Fibroblast of villous mesenchyme (primary cell): ENCODE measurements at places on chromosomes 5 and 9.
A peak's percentile ranks its signal among the peaks of the same experiment; 100 is the strongest.

DNA sequence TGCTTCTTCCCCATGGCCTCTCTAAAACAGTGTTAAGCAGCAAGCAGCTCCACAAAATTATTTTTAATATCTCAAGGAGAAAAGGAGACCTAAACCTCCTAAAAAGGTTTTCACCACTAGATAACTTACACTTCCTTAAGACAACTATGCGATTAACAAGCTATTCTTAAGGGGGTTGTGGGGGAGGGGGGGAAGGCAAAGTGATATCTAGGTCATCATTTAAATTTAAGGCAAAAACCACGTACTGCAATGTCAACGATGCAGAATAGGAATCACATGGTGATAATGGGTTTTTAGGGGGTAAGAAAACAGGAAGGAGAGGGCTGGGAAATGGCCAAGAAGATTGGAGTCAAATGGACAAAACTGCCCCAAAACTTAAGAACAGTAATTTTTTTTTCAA lies 32.6 kb downstream of the CSNK1A1 start:
- no peak for DNase-seq

GRCh38 chr5:20360263-20360662 lies 372.3 kb upstream of the CDH18 start:
- DNase-seq: no peak

GRCh38 chr5:60143942-60144549 lies 250.5 kb upstream of the PDE4D start:
- DNase-seq: no peak

DNA sequence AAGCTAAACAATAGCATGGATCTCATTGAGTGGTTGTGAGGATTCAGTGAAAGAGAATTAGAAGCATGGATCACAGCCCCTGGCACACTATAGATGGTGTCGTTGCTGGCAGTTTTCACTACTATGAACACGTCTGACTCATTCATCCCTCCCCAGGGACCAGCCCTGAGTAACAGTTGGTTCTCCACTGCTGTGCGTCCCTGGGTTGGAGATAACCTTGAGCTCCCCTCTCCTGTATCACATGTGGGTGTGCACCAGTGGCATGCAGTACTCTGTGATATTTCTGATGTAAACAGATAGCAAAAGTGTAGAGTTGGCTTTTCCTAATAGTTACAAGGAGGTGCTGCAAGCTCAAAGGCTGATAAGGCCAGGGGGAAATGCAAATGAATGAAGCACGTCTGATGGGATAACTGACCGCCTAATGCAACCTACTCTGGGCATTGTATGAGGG lies 8.8 kb upstream of the LCP2 start:
- peak; percentile 10 for DNase-seq

DNA sequence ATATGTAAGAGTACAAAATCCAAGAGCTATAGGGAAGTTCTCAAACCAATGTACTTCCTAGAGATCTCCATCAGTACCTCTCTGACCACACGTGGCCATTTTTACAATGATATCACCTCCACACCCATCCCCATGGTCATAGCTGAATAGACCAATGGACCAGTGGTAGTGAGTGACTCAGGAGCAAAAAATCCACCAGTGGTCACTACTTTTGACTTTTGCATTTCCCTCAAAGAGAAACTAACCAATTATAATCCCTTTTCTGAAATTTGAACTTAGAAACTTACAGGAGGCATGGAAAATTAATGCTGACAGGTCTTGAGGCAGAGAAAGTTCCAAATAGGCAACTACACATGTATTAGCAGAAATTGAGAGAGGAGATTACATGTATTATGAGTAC lies 238.4 kb downstream of the TRPM3 start:
- DNase-seq: no peak

- DNase-seq: no peak
Observed at GRCh38 chr5:143682929-143683386, 129.0 kb upstream of the HMHB1 start.

DNA sequence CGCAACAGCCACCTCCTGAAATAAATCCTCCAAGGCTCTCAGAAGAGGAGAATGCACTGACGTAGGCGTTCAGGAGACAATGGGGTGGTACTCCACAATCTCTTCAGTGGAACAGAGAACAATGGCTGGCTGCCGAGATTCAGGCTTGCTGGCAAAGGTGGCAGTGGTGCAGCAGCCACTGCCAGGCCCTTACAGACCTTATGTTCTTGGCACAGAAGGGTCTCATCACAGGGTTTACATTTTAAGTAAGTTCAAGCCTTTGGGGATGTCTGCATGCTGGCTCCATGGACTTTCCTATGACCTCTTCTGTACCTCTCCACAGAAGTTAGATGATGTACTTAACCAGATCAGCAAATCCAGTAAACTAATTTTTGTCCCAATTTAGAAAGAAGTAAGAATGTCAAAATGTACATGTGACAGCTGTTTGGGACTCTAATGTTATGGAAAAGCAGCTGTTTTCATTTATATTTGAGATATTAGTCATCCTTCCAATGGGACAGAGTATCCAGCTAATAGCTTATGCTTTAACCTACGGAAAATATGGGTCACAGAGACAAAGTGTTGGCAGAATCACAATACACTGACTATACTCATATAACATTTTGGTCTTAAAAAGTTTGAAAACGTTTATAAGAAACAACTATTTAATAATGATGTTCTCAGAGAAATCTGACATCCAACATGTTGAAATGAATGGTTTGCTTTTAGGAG lies 180.9 kb downstream of the MAPKAP1 start:
- DNase-seq: peak; percentile 78

DNA sequence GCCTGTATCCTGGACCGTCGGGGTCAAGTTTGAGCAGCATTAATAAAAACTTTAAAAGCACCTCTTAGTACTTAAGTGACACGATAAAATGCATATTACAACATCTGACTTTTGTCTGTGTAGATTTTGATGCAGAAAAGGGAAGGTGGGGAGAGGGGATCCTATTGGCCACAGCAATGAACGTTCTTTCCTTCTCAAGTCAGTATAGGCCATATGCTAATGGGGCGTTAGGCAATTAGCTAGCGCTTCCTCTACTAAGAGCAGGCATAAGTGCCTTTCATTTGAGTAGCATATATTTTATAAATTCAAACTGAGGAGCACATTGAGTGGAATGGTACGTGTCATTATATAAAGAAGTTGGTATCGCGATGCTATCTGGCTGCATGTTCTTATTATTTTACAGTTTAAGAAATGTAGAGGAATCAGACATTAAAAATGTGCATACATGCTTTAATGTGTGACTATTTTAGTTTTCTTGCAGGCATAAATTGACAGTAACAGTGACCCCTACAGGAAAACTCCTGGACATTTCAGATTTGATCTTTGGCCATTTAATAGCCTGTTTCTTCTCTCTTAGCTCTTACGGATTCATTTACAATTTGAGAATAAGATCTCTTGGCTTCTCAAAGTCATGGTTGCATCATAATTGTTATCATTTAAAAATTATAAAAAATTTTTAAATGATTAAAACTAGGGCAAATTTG lies 1.1 kb upstream of the GNA14 start:
- DNase-seq: peak; percentile 30

- peak; percentile 93 for DNase-seq
Observed at GRCh38 chr9:108444400-108445358, 411.1 kb downstream of the ACTL7B start.

- no peak for DNase-seq
Observed at GRCh38 chr9:127406799-127407491, 10.0 kb downstream of the SLC2A8 start.

DNA sequence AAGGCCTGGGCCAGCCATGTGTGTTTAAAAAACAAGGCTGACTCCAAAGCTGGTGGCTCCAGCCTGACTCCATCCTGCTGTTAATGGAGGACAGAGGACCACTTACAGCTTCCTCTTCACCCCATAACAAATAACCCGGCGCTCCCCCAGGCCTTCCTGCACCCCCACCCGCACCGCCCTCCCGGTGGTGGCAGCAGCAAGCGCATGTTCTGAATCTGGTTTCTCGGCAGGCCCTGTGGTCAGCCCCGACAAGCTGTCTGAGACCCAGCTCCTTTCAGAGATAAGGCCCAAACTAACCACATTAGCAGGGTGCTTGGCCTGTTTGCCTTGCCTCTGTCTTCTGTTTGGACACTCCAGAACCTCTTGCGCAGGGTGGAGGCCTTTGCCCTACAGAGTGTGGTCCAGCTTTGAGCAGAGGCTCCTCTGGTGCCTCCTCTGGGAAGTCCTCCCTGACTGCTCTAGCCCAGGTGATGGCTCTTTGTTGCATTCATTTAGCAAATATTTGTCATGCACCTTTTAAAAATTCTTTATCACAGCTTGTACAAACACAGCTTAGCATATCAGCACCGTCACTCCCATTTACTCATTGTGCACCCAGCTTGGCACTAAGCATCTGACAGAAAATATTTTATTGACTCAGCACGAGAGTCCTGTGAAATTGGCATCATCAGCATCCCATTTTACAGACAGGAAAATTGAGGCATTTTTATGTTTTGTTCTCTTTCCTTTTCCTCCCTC lies 78.4 kb downstream of the NDFIP1 start:
- DNase-seq: peak; percentile 60
